ENCODE measurements at places on chromosomes 16 and 17.

DNA sequence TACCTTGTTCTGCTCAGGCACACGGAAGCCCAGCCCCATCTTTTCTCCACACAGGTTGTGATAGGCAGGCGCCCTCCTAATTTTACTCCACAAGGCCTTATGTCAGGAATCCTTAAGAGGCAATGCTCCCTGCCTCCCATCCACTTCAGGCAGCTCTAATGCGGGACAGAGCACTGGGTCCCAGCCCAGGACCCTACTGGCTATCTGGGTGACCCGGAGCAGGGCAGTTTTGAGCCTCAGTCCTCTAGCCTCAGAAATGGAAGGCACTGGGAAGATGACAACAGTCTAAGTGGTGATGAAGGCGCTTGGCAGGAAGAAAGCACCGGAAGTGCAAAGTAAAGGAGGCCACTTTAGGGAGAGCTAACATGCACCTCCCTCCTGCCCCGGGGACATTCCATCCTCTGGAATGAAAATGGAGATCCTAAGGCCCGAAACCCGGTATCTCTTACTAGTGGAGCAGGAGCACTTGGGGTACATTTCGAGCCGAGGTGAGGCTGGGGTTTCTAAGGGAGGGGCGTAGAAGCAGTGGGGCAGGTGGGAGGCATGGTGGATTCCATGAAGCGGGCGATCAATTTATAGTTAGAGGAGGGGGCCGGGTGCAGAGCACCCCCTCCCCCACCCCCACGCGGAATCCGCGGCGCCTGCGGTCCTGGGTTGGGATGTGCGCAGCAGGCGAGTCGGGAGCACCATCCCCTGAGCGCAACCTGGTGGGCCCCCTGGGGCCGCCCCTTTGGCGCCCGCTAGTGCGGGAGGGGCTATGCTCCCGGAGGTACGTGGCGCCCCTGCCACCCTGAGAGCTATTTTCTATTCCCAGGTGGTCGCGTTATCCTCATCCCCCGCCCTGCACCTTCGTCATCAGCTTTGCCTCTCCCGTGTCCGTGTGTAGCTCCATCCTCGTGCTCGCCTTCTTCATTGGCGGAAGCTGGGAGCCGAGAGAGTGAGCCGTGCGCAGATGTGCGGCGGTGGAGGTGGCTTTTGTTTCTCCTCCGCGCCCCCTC lies 4.9 kb downstream of the MT1F start:
- no peak for DNase-seq

DNA sequence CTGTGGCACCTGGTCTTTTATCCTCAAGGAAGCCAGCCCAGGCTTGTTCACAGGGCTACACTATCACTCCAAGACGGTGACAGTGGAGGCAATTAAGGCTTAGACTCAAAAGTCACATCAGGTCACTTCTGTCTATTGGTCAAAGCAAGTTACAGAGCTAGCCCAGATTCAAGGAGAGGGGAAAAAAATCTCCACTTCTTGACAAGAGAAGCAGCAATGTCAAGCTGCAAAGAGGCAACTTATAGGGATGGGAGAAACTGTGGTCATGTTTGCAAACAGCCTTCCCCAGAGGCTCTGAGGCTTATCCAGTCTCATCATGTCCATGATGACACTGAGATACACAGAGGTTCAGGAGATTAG lies 31.6 kb downstream of the SERPINF1 start:
- no peak for DNase-seq

DNA sequence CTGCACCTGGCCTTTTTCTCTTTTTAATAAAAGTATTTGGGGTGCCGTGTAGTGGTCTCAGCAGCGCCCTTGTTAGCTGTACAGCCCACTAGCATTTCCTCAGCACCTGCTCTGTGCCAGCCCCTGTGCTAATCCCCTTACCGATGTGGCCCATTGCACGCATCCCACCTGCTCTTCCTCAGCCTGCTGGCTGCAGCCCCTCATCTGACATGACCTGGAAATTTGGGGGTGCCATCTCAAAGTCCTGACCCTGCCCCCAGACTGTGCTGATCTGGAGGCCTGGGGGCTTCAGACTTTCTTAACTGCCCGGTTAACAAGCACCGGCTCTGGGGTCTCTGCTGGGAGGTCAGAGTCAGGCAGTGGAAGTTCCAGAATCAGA lies 10.4 kb downstream of the GPRC5C start:
- no peak for DNase-seq

GRCh38 chr17:5702951-5703510 lies 118.7 kb upstream of the NLRP1 start:
- DNase-seq = no peak

GRCh38 chr17:59892251-59892923 lies 356 bp downstream of the TUBD1 start:
- no peak for DNase-seq

DNA sequence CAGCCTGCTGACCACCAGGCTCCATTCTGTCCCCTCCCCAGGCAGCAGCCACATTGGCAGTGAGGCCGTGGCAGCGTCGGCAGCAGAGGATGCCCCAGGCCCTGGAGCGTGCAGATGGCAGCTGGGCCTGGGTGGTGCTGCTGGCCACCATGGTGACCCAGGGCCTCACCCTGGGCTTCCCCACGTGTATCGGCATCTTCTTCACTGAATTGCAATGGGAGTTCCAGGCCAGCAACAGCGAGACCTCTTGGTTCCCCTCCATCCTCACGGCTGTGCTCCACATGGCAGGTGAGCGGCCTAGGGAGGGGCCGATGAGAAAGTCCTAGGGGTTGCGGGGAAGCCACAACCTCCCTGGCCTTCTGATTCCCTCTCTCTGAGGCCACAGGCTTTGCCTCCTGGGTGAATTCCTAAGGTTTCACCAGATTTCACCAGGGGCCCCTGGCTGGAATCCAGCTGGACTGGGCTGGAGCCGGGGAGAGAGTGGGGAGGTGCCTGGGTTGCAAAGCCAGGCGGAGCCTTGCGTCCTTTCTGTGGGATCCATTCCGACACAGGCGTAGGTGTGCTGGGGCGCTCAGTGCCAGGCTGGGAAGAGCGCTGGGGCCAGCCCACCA lies 5.9 kb downstream of the SLC16A5 start:
- no peak for DNase-seq

- DNase-seq = no peak
These were observed 7.1 kb downstream of the MYO15B start for GRCh38 chr17:75594499-75595283.

- DNase-seq = no peak
These were observed 469 bp downstream of the GPRC5C start for GRCh38 chr17:74432424-74432690.

GRCh38 chr17:45261577-45262515 lies at the start of gene SPATA32:
SPATA32 (minus strand) TSS chr17:45262094; CDS start chr17:45262016, 78 bp downstream.
- no peak for DNase-seq

GRCh38 chr17:35568561-35568960 lies 7.9 kb upstream of the SLFN14 start:
- DNase-seq = no peak

GRCh38 chr17:82101767-82102679 lies 4.0 kb upstream of the FASN start:
- no peak for DNase-seq

DNA sequence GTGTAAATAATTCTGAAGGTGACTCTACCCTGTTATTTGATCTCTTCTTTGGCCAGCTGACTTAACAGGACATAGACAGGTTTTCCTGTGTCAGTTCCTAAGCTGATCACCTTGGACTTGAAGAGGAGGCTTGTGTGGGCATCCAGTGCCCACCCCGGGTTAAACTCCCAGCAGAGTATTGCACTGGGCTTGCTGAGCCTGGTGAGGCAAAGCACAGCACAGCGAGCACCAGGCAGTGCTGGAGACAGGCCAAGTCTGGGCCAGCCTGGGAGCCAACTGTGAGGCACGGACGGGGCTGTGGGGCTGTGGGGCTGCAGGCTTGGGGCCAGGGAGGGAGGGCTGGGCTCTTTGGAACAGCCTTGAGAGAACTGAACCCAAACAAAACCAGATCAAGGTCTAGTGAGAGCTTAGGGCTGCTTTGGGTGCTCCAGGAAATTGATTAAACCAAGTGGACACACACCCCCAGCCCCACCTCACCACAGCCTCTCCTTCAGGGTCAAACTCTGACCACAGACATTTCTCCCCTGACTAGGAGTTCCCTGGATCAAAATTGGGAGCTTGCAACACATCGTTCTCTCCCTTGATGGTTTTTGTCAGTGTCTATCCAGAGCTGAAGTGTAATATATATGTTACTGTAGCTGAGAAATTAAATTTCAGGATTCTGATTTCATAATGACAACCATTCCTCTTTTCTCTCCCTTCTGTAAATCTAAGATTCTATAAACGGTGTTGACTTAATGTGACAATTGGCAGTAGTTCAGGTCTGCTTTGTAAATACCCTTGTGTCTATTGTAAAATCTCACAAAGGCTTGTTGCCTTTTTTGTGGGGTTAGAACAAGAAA lies 5.1 kb downstream of the STH start:
- peak; percentile 7 for DNase-seq

DNA sequence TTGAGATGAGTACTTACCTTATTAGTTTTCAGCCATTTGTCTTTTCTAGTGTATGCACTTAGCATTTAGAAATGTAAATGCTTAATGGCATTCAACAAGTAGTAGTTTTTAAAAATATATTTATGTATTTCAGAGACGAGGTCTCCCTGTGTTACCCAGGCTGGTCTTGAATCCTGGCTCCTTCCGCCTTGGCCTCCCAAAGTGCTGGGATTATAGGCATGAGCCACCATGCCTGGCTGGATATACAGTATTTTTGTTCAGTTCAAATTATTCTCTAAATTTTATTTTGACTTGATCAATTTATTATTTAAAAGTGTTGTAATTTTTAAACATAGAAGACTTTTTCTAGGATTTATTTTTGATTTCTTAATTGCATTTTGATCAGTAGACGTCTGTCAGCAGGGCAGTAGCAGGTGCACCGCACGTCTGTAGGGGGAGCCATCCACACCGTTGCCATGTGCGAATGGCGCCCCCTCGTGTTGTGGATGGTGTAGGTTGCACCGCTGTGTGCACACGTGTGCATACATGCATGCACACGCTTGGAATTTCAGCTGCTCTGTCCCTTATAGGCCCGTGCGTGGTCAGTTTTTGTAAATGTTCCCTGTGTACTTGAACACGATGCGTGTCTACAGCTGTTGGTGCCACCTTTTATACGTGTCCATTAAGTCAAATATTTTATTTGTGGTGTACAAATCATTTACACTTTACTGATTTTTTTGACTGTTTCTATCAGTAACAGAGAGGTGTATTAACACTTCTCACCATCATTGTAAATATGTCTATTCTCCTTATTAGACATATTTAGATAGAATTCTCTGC lies 30.6 kb downstream of the RPTOR start:
- DNase-seq = peak; percentile 27

DNA sequence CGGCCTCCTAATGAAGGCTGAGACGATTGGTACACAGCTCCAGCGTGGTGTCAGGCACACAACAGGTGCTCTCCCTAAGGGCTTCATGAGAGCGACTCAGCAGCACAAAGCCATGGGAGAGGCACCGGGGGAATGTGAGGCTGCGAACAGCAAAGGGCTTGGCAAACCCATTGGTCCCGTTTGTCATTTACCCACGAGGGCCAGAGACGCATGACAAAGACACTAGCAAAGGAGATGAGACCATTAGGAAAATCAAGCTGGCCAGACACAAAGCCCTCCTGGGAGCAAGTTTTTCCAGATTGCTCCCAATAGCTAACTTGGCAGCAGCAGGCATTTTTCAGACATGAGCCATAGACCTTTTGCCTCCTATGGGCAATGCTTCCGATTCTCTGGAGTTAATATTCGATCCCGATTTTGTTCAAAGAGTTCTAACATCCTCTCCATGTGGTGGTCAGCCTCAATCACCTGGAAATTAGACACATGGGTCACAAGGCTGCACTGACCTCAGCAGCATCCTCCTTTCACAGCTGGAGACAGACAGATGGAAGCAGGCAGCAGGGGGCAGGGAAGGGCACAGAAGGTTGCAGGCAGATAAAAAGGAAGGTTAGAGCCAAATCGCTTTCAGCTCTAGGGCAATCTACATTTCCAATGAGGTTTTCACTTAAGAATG lies 38.2 kb downstream of the TK2 start:
- peak; percentile 45 for DNase-seq

DNA sequence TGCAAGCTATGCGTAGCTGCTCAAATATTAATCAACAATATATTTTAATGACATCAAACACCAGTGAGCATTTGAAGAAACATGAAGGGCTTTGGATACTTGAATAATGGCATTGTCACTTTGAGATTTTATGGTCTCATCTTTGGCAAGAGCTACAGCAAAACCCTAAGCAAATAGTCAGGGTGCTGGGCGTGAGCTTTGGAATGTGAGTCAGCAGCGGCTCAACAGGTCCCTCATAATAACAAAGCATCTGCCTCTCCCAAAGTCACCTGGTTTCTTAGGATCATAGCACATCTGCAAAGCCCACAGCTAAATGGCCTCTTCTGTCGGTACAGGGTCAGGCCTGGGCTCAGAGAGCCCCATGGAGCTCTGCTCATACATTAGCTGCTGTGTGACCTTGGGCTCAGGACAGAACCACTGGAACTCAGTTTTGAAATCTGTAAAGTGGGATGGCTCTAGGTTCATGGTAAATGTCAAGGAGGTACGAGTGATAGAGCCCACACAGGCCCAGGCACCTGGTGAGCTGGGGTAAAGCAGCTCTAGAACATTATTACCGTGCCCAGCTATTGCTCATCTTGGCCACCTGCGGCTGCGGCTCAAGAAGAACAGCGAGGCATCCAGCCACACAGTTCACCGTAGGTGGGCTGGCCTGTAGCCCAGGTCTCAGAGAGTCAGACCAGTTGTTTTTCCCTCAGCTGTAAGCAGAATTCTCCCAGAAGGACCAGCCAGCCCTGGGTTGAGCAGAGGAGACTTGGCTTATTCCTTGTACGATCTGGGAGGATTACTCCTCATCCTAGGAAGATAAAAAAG lies 544.5 kb upstream of the CDH11 start:
- no peak for DNase-seq

All from HS-27A (cell line).